Activated T-cell treated with anti-CD3 and anti-CD28 coated beads for 48 hours (primary cell): ENCODE measurements at places on chromosomes 5 and 9.

DNA sequence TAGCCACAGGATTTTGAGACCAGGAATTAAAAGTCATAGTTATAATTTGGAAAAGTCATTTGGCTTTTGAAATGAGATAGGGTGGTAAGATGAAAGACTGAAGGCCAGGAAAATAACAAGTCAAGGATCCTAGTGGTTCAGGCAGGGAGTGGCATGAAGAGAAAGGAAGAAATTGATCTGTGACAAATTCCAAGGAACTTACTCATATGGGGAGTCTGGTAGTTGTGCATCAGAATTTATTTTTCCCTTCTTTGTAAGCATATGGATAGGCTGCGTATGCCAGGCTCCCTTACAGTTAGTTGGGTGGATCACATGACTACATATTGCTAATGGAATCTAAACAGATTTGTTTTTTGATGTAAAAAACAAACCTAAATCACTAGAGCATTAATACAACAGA lies 21.0 kb downstream of the ISL1 start:
- DNase-seq: no peak

- peak; percentile 30 for DNase-seq
These were observed 42.5 kb downstream of the ITGA2 start for GRCh38 chr5:53031695-53032096.

DNA sequence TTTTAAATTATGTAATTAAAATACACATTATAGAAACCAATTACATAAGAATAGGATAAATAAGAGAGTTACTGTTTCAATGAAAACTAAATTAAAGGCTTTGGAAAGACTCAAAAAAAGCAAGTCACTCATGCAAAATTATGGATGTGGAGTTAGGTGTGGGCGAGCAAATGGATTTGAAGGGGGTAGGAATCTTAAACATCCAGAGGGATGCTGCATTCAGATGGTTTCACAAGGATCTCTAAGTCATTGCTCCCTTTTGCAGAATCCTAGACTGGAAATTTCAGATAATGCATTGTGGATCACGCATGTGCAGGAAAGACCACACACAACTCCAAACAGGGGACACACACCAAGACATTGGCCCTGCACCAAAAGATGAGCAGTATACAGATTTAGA lies 57.5 kb downstream of the DRD1 start:
- no peak for DNase-seq

- no peak for DNase-seq
These were observed 58.8 kb upstream of the DHFR start for GRCh38 chr5:80713631-80714030.

DNA sequence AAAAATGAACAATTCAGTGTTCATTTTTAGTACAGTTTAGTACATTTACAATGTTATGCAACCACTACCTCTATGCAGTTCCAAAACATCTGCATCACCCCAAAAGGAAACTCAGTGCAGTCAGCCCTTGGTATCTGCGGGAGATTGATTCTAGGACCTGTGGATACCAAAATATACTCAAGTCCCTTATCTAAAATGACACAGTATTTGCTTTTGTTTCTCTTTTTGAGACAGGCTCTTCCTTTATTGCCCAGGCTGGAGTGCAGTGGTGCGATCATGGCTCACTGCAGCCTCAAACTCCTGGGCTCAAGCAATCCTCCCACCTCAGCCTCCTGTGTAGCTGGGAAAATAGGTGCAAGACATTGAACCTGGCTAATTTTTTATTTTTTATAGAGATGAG lies 114.0 kb downstream of the PIP5K1B start:
- DNase-seq: no peak

DNA sequence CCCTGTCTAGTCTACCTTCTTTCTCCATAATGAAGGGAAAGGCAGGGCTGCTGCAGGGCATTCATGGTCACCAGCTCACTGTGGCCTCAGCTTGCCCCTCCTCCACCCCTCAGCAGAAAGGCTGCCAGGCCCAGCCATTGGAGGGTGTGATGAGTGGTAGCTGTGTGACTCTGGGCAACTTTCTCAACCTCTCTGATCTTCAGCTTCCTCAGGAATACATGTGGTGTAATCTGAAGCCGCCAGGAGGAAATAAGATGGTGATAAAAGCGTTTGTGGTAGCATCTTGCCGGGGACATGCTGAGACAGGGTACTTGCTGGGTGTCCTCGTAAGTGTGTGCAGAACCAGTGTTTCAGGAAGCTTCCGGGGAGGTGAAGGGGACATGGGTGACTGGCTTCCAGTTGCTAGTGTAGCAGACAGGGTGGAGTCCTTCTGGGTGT lies 9.8 kb downstream of the CXCL14 start:
- DNase-seq: no peak

GRCh38 chr5:75568202-75568601 lies 43.1 kb upstream of the ANKDD1B start:
- DNase-seq: no peak

DNA sequence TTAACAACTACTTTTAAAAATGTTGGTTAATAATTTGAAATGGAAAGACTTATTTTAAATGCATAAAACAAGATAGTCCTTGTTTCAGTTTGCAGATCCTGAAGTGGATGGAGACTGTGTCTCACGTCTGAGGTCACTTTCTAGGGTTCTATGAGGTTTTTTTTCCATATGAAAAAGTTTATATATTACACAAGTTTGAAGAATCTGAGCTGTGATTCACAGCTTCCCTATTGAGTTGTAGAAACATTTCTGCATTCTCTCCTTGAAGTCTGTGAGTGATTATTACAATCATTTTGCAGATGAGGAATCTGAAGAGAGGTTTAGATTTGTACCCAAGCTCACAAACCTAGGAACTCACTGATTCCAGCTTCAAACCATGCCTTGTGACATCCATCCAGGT lies 442.5 kb upstream of the KLF4 start:
- DNase-seq: no peak

DNA sequence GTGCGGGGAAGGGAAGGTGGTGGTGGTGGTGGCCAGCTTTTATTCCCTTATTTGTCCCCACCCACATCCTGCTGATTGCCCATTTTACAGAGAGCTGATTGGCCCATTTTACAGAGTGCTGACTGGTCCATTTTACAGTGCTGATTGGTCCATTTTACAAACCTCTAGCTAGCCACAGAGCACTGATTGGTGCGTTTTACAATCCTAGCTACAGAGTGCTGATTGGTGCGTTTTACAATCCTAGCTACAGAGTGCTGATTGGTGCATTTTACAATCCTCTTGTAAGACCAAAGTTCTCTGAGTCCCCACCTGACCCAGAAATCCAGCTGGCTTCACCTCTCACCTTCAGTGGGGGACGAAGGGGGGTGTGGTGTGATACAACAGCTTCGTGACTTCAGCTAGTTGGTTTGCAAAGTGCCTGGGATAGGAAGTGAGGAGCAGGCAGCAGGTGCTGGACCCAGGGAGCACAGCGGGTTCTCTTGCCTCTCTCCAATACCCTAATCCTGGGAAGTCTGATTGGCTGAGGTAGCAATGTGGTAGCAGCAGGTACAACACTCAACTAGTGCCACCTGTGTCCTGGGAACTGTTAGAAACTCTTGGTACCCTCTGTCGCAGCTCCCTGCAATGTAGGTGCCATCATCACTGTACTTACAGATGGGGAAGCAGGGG lies 92.1 kb downstream of the BARX1 start:
- DNase-seq: no peak

GRCh38 chr5:138435943-138436342 lies 2.9 kb upstream of the REEP2 start:
- DNase-seq: no peak

DNA sequence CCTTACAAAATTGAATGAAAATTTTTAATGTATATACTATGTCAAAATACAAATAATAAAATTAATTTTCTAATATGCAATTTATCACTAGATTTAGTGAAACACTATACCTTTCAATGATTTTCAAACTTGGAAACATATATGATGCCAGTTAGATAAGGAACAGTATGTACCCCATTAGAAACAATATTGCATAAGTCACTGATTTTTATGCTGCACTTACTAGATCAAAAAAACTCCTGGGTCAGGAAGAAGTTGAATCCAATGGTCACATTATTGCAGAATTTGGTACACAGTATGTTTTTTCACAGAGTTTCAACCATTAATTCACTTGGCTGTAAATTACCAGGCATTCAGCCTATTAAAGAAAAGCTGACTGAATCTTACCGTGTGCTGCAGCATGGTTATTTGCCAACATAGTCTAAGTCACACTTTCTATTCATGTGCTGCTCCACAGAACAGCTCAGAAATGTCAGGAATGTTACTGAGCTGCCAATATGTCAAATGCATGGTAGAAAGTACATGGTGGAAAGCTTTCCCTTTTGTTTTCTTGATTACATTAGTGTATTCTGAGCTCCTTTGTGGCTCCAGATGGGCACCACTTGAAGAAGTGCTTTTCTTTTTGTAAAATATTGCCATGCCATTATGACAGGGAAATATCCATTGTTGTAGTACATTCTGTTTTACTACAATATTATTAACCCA lies 9.9 kb upstream of the PRR16 start:
- DNase-seq: no peak

DNA sequence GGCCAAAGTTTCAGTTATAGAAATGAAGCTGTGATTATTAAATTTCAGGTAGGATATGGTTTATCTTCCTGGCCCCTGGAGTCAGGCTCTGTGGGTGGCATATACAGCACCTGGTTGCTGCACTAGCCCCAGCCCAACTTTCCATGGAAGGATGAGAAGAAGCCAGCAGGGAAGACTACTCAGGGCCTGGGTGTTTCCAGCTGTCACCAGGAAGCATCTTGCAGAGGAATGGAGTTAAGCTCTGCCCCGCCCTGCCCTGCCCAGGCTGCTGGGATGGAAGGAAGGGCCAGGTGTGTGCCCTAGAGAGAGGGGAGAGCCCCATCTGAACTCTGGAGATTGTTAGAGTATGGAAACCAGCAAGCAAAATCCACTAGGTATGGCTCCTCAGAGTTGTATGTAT lies 42.8 kb upstream of the FAT2 start:
- no peak for DNase-seq

- DNase-seq: no peak
These were observed 44.3 kb upstream of the GPR151 start for GRCh38 chr5:146560205-146560812.

DNA sequence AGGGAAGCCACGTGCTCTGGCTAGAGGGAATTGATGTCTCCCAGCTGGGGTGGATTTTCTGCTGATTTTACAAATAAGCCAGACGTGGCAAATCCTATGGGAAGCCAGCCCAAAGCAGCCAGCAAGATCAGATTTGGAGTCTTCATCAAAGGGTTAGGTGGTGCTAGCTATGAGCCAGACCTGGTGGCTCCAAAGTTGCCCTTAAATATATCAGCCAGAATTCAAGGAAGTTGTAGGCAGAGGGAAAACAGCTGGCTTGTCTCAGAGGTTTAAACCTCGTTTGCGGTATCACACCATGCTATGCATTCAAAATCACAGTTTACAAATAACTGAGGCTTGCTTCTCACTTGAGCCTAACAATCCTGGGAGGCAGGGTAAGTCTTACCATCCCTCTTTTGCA lies 313.2 kb downstream of the MLLT3 start:
- no peak for DNase-seq

- DNase-seq: no peak
These were observed 1333.7 kb upstream of the WWC1 start for GRCh38 chr5:166957782-166958181.

DNA sequence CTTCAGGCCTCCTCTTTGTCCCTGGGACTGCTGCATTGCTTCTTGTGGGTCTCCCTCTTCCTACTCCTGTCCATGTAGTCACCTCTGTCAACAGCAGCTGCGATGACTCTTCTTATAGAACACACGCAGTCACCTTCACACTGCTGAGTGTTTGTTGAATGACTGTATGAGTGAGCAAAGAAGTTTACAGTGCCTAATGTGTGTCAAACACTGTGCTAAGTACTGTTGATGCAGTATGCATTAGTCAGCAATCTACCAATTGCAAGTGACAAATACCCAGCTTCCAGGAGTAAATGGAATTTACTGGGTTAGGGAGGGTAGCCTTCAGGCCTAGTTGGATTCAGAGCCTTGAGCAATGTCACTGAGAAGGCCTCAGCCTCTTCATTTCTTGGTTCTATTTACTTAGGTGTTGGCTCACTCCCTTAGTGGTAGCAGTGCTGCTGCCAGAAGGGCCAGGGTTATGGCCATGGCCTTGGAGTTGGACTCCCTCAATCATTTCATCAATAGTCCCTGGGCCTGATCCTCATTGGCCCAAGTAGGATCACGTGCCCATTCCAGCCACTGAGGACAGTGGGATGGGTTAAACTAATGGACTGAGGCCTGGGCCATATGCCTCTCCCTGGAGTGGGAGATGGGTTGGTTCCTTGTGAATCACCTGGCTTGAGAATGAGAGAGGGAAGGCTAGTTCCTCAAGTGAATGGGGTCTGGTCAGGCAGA lies 93.5 kb downstream of the RGS3 start:
- DNase-seq: no peak

DNA sequence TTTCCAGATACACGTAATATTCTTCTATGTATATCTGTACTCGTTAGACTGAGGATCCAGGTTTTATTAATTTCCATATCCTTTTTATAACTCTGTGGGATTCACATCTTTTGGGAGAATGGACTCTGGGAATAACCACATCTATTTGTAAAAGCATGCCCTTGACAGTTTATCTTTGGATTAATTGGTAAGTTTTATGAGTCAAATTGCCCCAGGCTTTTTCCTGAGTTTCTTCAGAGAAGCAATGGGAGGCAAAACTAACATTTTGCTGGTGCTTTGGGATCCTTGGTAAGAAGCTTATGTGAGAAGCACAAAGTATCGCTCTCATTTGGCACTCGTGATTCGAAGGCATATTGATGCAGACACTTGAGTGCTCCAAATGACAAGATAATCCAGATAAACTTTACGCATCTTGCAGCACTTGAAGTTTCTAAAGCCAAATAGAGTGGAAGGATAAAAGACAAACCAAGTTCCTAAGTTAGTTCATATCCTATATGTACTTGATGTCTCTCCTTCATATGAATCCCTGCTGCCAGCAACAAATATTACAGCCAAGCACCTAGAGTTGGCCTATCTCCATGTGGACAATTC lies 324.7 kb downstream of the TLE4 start:
- DNase-seq: no peak

DNA sequence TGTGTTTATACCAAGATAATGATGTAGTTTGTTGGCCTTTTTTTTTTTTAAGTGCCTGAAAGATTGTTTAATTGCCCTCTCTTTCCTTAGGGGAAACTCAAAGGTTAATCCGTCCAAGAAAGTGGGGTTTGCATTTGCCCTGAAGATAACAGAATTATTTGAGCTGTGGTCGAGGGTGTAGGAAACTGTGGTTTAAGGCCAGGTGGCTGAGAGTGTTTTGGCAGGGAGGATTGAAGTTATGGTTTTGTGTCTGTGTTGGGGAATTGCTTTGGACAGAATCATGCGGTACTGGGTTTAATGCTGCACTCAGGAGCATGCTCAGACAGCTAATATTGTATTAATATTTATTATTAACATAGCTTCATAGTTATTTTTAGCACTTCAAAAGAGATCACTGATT lies 509.8 kb downstream of the EBF1 start:
- no peak for DNase-seq

GRCh38 chr5:58085800-58086199 lies 374.1 kb downstream of the PLK2 start:
- no peak for DNase-seq
